Calu3 (cell line): ENCODE measurements at places on chromosomes 7 and 10.

DNA sequence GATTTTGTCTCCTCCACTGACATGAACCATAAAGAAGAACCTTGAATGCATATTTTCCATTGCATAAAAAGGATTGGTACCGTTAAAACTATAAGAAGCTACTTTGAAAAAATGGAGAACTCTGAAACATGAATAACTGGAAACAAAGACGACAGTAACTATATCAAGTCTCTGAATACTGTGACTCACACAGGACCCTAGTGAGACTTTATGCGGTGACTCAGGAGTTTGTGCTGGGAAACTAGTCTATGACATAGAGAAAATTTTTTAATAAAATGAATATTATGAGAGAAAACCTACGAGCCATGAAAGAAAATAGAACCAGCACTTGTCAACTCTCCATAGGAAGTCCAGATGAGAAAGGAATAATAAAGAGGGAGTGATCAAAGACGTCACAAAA lies 339.9 kb upstream of the ADARB2 start:
- DNase-seq = no peak

GRCh38 chr7:51062222-51062987 lies 254.2 kb downstream of the COBL start:
- no peak for DNase-seq

GRCh38 chr7:108340856-108341411 lies 115.3 kb downstream of the NRCAM start:
- peak; percentile 48 for DNase-seq

- DNase-seq = no peak
These were observed 179.0 kb downstream of the DGKI start for GRCh38 chr7:137667633-137668387.

- no peak for DNase-seq
These were observed 45.6 kb downstream of the AUTS2 start for GRCh38 chr7:69643708-69644445.

GRCh38 chr10:129562487-129562886 lies 95.4 kb downstream of the MGMT start:
- no peak for DNase-seq

DNA sequence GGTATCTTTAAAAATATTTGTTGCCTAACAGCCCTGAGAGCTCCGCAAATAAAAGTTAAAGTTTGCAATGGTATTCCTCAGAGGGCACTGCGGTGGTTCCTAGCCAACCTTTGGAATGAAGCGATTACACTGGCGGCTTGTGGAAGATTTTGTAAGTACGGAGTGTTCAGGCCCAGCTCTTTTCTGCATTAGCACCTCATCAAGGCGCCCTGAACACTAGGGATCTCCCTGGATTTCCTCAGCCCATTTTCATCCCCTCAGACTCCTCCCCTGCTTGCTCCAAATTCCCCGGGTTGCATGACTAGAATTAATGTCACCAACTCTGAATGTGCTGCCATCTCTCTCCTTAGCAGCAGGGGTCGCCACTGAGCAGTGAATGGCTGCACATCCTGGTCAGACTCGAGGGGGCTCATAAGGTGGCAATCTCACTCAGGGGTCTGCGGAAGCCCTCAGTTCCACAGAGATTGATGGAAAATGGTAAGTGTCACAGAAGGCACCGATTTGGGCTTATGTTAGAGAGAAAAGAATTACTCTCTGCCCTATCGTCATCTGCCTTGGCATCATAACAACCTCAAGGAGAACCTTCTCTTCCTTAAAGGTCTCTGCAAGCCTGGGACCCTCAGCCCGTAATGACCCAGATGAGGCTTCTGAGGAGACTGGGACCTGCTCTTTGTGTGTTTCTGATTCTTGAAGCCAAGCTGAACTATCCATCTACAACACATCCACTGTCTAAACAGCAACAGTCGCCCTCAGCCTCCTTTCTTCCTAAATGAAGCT lies 262.8 kb upstream of the AOAH start:
- DNase-seq = peak; percentile 82
